ENCODE measurements at places on chromosomes 1 and 21. TPM values are rescaled to one million over a fixed set of nuclear protein-coding genes. Genes with fewer than 3 reads are reported as not detected.

The MPZ gene
- 0.51 TPM for total RNA-seq

The NEGR1 gene
- total RNA-seq = 3.0 TPM

The CD101 gene
- total RNA-seq = 0.75 TPM

The LHX8 gene
- total RNA-seq = not detected

The RNU5D-1 gene
- total RNA-seq = not detected

The IFFO2 gene
- 27.8 TPM for total RNA-seq

The SYT2 gene
- total RNA-seq = not detected

The SPATA46 gene
- not detected for total RNA-seq

The SUSD4 gene
- 6.0 TPM for total RNA-seq

The ZNF683 gene
- total RNA-seq = 0.47 TPM

The MIXL1 gene
- total RNA-seq = not detected

The DNAJC6 gene
- total RNA-seq = 1.9 TPM

The FNDC5 gene
- total RNA-seq = 0.82 TPM

The HEYL gene
- total RNA-seq = 32.0 TPM

The ARHGAP30 gene
- 0.43 TPM for total RNA-seq

The AJAP1 gene
- total RNA-seq = 0.91 TPM

The EFNA4 gene
- 2.1 TPM for total RNA-seq

The DCDC2B gene
- not detected for total RNA-seq

The KPRP gene
- not detected for total RNA-seq

The FAM177B gene
- total RNA-seq = not detected
